ENCODE measurements at places on chromosomes 5 and 9.

- DNase-seq, result no peak
Measured at GRCh38 chr9:95092262-95093072, 225.0 kb downstream of the FANCC start.

GRCh38 chr5:133952729-133953567, 15.5 kb downstream of the C5orf15 start:
- DNase-seq, result no peak

DNA sequence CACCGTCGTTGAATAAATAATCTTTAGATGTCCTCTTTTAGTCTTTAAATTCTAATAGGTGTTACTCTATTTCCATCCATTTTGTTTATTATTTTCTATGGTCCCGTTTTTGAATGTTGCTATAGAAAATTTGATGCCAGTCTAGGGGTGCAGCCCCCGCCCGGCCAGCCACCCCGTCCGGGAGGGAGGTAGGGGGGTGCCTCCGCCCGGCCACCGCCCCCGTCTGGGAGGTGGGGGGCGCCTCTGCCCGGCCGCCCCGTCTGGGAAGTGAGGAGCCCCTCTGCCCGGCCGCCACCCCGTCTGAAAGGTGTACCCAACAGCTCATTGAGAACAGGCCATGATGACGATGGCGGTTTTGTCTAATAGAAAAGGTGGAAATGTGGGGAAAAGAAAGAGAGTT, 2372.2 kb upstream of the WWC1 start:
- DNase-seq, result no peak

- DNase-seq, result no peak
Measured at GRCh38 chr9:134938346-134939079, 20.8 kb upstream of the FCN1 start.

- no peak for DNase-seq
Measured at GRCh38 chr5:149271716-149272563, at the start of gene AFAP1L1. Gene AFAP1L1, plus strand, starts transcription at chr5:149271859. Its CDS starts 110 bp downstream, at chr5:149271969.

DNA sequence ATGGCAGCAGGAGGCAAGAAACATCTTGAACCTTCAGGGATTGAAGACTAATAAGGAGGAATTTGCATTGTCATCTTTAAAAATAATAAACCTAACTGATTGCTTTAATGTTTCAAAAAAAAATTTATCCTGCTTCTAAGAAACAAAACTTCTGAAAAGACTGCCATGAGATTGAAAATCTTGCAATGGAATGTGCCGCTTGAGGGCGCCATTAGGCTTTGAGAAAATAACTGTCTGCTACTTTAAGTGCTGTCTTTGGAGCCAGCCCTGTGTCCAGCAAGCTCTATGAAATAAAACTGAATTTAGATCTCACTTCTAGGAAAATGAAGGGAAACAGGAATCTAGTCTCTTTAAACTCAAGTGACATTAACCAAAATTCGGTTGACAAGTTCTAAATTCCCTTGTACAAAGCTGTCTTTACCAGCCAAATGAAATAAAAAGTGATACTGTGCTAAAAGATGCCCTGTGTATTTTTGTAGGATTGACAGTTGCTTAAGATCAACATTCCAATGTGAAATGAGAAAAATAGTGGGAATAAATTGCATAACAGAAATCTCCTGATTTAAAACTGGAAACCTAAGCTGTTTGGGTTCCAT, 79.4 kb downstream of the ESM1 start:
- DNase-seq, result peak; percentile 45

DNA sequence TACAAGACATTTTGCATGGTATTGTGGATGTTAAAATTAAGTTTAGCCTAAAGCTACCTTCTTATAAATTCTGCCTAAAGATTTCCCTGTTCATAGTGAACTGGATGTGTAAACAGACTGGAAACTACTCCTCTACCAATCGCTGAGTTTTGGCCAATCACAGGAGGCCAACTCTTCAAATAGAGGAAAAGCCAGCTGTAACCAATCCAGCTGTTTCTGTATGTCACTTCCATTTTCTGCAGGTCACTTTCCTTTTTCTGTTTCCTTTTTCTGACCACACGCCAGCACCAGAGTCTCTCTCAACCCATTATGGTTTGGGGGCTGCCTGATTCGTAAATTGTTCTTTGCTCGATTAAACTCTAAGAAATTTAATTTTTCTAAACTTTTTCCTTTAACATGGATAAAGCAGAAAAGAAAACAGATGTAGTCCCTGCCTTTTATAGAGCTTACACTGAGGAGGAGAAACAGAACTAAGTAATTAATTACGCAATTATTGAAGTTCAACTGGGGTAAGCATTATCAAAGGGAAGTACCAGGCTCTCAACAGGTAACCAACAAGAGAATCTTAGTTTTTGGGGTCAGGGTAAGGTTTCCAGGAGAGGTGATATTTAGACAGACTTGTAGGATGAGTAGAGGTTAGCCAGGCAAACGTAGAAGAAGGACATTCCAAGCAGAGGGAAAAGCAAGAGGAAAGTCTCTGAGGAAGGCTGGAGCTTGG, 27.7 kb downstream of the RANBP3L start:
- DNase-seq, result no peak

DNA sequence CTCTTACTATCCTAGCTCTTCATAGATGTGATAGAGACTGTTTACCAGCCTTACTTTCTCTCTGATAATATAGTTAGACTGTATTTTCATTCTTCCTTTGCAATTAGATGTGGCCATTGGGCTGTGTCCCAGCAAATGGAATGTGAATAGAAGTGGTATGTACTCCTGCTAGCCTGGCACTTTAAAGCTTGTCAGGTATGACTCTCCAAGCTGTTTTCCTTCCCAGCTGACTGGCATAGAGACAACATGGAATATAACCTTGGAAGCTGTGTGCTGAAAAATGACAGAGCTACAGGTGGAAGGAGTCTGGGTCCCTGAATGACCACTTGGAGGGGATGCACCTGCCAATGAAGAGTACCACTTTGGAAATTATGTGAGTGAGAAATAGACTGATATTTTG, 116.2 kb downstream of the DIRAS2 start:
- DNase-seq, result no peak

- DNase-seq, result no peak
Measured at GRCh38 chr9:109730228-109730627, 49.8 kb upstream of the PALM2AKAP2 start.

DNA sequence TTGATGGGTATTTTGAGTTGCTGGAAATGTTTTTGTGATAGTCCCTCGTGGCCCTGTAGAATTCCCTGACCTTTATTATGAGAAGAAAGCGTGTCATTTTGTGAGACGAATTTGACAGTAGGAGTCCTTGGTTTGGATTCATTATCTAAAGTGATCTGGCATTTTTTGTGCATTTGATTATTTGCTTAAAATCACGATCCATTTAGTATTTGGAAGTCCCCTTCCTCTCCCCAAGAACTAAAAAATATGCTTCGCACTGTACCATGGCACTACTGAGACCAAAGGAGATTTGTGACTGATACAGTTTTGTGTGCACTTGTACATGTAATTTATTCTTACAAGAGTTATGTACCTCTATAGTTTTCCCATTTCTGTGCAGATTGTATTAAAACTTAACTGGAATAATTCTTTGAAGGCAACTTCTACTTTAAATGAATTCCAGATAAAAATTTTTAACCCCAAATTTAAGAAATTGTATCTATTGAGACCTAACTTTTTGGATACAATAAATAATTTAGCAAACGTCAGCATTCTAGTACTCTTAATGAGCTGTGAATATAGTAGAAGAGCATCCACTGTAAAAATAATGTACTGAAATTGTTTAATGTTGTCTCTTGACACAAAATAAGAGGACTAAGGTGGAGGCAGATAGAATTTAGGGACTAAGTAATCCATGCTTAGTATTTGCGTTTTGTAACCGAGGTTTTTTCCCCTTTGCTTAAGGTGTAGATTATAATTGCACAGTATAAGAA, 2.1 kb downstream of the MAP3K1 start:
- no peak for DNase-seq

DNA sequence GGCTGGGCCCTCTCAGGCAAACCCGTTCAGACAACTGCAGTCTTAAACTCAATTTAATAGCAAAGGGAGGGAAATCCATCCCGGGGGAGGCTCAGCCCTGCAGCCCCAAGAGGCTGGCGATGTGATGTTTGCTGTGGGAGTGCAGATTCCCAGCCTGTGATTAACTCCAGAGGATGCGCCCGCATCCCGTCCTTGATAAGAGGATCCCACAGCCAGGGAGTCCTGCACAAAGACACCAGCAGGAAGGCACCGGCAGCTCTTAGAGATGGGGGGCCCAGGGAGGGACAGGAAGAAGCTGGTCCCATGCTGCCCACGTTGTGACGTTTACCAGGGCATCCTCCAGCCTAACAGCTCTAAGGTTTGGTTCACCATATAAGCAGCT, 64.7 kb downstream of the MRPL36 start:
- DNase-seq, result no peak

GRCh38 chr9:130627051-130627450, 37.3 kb upstream of the PRDM12 start:
- no peak for DNase-seq

DNA sequence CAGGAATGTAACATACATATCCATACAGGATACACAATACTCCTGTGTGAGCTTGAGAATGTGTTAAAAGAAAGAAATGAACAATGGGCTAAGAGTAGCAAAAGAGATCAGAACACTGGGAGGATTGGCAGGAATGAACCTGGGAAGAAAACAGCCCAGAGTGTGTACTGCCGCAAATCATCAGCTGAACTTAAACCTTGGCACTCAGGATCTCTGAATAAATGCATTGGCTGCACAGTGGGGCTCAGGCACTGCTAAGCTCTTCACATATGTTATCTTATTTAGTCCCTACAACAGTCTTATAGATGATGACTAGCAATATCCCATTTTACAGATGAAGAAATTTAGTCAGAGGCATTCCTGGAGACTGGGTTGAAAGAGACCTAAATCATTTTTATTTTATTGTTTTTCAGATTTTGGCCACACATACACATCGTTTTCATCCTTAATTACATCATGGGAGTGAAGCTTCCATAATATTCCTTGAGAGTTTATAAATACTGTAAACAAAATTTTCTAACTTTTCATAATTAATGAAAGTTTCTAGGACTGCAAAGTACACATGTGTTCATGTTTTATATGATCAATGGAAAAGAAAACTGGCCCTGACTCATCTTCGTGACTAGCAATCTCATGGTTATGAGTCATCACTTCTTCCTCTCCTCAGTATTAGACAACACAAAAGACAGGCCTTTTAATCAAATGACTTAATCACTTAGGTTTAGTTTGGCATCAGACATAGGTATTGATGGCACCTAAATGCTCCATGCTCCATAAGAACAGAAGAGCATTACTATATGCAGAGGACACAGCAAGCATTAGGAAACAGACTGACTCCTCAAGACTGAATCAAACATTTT, 59.2 kb downstream of the CDH18 start:
- DNase-seq, result no peak

GRCh38 chr5:174601946-174602345, 122.4 kb upstream of the MSX2 start:
- no peak for DNase-seq

DNA sequence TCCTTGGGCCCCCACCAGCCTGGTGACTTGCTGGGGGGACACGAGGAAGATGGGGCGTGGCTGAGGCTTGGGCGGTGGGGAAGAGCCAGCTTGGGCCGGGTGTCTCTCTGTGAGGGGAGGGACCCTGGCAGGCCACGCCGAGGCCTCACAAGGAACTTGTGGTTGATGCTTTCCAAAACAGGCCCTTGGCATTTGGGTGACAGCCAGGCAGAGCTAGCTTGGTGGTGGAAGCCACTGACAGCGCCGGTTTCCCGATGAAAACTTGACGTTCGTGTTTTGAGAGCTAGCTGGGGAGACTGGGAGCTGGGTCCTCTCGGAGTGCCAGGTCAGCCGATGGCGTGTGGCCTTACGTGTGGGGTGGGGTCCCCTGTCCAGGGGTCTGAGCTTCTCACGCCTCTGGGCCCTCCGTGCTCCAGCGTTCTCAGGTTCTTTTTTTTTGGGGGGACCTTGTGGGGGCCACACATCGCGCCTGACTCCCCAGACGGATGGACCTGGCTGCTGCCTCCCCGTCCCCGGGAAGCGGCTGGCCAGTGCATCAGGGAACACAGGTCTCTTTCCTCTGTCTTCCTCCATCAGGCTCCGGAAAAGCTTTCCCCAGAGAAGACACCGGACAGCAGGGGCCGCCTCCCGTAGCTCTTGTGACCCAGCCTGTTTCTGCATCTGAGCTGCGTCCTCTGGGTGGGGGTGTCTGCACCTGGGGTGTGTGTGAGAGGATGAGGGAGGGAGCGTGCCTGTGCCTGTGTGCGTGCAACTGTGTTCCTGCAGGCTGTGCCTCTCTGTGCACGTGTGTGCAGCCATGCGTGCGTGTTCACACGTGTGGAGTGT, 129.3 kb upstream of the LPCAT1 start:
- DNase-seq, result no peak

- DNase-seq, result no peak
Measured at GRCh38 chr5:126778675-126779403, 1.9 kb downstream of the LMNB1 start.

GRCh38 chr5:72065751-72066255, 41.5 kb upstream of the MAP1B start:
- no peak for DNase-seq

- DNase-seq, result no peak
Measured at GRCh38 chr5:67133776-67134175, 62.8 kb downstream of the CD180 start.

- DNase-seq, result no peak
Measured at GRCh38 chr5:143309661-143310431, 93.6 kb downstream of the NR3C1 start.

DNA sequence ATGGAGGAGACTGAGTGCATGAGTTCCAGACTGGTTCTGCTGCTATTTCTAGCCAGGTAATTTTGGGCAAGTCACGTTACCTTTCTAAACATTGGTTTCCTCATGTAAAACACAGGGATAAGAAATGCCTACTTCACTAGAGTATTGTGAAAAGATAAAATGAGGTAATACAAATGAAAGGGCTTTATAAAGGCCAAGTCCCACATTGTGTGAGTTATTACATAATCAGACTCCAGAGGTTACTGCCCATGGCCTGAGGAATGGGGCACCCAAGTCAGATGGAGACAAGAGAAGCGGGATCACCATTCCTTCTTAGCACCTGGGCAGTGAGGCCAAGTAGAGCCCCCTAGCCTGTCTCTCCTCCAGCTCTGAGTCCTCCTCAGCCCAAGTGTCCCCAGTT, 7.5 kb downstream of the HBEGF start:
- DNase-seq, result no peak

GRCh38 chr5:39638813-39639212, 214.0 kb upstream of the DAB2 start:
- no peak for DNase-seq

DNA sequence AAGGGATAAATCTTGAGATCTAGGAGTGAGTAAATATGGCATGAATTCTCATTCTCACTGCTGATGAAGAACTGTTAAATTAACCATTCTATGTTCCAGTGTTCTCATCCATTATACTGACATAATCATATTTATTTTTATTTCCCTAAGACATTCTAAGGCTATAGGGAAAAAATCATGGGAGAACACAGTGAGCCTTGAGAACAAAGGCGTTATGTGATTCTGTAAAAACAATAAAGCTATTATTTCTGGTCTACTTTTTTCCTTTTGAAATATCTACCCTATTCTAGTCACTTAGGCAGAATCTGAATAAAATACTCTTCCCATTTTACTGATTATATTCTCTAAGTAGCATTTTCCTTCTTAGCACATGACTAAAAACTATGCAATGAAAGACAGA, 155.7 kb upstream of the ADAMTS16 start:
- DNase-seq, result no peak

Measured in activated effector memory CD4-positive, alpha-beta T cell treated with Interleukin-2 at 50 U/mL for 16 hours (primary cell).